T follicular helper cell (primary cell): ENCODE measurements at places on chromosomes 4 and X.

DNA sequence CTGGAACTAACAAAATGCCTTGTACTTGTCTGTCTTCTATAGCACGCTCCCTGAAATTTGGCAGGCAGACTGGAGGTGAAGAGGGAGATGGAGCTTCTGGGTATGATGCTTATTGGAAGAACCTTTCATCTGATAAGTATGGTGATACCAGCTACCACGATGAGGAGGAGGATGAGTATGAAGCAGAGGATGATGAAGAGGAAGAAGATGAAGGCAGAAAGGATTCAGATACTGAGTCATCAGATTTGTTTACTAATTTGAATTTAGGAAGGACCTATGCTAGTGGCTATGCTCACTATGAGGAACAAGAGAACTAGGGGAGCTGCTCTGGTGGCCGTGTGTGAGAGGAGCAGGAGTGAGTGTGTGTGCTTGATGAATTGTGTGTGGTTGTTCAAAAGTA, 13.0 kb downstream of the ZNF330 start:
- DNase-seq: no peak

GRCh38 chr4:182955411-182955810, 38.2 kb upstream of the DCTD start:
- DNase-seq: no peak

DNA sequence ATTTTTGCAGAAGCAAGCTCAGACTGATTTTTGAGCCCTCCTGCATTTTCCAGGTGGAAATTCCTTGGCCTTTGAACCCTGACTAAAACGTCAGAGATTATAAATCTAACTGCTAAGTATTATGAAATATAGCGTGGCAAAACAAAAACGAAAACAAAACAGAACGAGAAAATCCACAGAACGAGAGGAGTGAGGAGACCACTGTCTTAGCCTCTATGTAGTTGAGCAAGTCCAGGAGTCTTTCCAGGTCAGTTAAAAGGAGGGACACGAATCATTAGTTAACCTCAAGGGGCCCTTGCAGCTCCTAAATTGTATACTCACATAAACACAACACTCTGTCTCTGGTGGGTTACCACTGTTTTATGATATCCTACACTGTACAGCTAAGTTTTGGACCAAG, 80.2 kb downstream of the SYNPO2 start:
- DNase-seq: no peak

- no peak for DNase-seq
Measured at GRCh38 chrX:47030339-47030738, 47.9 kb upstream of the RGN start.

DNA sequence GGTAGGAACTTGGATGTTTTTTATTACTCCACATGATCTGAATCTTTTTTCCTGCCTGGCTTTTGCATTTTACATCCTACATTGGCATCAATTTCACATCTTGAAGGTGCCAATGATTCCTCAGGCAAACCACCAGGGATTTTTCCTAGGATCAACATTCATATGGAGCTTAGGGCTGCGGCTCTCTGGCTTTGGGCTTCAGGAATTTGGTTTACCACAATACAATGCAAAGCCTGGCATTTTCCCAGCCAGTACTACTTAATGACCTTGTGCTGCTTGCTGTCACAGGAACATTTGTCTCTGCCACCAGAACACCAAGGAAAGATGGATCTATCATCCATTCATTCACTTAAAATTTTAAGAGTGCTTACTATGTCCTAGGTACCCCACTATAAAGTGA, 180.7 kb downstream of the PDGFC start:
- no peak for DNase-seq
